T-helper 2 cell (primary cell): ENCODE measurements at places on chromosomes 13 and 19.

- no peak for DNase-seq
These were observed 375.8 kb upstream of the TSHZ3 start for GRCh38 chr19:31725051-31725450.

DNA sequence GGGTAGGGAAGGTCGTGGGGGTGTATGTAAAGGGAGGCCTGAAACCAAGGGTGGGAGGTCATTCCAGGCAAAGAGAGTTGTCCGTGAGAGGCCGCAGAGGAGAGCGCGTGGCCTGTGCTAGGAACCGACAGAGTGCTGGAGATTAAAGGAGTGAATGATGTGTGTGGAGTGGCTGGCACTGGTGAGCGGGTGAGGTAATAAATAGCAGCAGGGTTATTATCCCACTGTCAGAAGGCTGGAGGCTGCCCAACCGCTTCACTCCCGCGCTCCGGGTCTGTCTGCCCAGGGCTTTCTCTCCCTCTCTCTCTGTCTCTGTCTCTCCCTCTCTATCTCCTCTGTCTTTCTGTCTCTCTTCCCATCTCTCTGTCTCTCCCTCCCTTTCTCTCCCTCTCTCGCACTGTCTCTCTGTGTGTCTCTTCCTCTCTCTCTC, 17.4 kb downstream of the ZNF579 start:
- DNase-seq: no peak

DNA sequence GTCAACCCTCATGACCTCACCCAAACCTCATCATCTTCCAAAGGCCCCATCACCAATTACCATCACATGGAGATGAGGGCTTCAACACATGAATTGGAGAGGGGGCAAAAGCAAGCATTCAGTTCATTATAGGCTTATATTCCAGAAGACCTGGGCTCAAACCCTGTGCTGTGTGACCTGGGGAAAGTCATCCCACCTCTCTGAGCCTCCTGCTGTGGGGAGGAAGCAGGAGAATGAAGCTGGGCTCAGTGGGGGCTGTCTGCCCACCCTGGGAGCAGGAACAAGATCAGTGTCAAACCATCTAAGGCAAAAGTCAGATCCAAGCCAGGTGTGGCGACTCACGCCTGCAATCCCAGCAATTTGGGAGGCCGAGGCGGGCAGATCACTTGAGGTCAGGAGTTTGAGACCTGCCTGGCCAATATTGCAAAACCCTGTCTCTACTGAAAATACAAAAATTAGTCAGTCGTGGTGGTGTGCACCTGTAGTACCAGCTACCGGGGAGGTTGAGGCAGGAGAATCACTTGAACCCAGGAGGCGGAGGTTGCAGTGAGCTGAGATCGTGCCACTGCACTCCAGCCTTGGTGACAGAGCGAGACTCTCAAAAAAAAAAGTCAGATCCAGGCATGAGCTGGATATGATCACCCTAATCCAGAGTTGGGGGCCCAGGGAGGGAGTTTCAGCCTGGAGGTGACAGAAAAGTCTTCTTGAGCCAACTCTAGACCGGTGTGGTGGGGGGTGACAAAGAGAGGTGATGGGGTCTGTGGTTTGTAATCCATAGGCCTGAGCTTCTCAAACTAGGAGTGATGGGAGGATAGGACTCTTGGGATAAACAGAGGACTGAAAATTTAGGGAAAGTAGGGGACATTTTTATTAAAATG, 1.6 kb upstream of the TPM4 start:
- DNase-seq: no peak

DNA sequence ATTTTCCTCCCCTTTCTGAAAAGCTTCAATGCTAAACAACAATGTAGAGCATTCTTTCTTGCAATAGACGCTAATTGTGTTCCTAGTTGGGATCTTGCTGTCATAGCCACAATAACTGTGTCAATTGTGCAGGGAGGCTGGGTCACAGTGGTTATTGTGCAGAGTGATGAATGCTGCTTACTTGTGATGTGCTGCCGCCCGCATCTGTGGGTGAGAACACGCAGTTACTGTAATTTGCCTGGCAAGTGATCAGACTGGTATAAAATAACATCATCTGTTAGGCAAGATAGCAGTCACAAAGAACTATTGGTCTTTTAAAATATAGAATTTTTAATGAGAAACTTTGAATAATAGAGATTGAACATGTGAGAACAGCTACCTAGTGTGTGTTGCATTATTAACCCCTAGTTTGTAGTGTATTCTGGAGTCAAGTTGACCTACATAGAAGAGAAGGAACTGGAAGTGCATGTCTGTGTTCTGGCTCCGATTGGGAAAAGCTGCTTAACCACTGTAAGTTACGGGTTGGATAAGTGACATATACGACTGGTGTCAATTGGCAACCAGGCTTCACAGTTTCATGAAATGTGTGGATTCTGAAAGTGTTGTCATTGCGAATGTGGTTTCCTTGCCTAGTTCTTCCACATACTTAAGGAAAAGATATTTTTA, 43.6 kb downstream of the SLAIN1 start:
- DNase-seq: no peak

DNA sequence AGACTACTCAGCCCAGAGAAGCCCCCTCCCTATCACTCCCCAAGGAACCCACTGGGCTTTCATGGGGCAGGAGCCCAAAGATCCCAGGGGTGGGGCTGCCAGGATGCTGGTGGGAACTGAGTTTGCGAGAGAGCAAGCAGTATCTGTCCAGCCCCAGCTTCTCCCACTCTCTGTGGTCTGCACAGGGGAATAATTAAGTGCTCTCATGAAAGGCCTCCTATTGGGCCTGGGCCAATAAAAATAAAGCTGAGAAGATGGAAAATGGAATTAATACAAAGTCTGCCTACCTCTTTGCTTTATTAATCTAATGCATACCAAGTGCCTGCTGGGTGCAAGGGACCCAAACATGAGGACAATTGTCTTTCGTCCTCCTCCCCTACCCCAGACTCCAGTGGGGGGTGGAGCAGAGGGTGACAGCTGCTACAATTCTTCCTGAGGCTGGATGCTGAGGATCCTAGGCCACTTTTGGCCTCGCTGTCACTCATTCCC, 5.4 kb downstream of the DDX39A start:
- DNase-seq: no peak

DNA sequence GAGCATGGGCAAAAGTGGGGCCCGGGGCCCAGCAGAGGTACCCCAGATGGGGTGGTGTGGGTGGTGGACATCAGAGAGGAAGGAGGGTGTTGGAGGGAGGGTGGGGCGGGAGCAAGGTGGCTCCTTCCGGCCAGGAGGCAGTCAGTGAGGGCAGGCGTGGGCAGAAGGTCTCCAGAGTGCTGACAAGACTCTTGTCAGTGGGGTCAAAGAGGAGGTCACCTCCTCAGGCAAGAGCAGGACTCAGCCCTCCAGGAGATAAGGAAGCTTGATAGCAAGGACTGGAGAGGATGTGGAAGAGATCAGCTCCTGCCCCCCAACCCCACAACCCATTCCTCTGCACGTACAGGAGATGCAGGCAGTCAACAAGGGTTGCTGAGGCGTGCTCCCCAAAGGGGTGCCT, 9.8 kb downstream of the GJA3 start:
- no peak for DNase-seq

GRCh38 chr13:106681536-106681935, 113.6 kb upstream of the ARGLU1 start:
- no peak for DNase-seq

DNA sequence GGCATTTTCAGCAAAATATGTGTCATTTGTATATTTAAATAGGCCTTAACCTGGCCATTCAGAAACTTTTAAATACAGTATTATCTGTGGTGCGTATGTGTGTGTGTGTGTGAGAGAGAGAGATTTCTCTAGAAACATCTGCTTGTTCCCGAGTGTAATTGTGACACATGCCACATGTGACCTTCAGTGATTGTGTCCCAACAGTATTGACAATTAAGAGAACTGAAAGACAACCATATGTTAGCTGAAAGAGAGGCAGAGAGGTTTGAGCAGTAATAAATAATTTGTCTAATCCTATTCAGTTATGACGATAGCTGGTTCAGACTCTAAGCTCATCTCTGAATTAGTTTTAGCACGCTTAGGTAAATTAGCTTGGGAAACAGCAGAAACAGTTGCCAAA, 1503.1 kb downstream of the PCDH9 start:
- DNase-seq: no peak

- DNase-seq: no peak
These were observed 246.4 kb downstream of the GPC5 start for GRCh38 chr13:91644806-91645205.

- DNase-seq: no peak
These were observed 892 bp downstream of the TRIR start for GRCh38 chr19:12733369-12734214.
